Stimulated activated CD4-positive, alpha-beta T cell treated with anti-CD3 and anti-CD28 coated beads, TNF-alpha, amount 100 ng/mL, for 48 hours (primary cell): ENCODE measurements at places on chromosomes 5 and 9.

- DNase-seq, result no peak
These were observed 17.8 kb downstream of the BRD3 start for GRCh38 chr9:134049772-134050588.

GRCh38 chr9:70120834-70121510 lies 77.3 kb downstream of the MAMDC2 start:
- DNase-seq, result no peak

GRCh38 chr9:79637177-79637925 lies 65.6 kb downstream of the TLE4 start:
- no peak for DNase-seq

GRCh38 chr5:151896031-151896691 lies 28.5 kb downstream of the GLRA1 start:
- DNase-seq, result no peak

- no peak for DNase-seq
These were observed 3.8 kb downstream of the RGMB start for GRCh38 chr5:98777295-98777694.

GRCh38 chr5:122400938-122401337 lies 88.9 kb downstream of the SNCAIP start:
- no peak for DNase-seq

GRCh38 chr5:167866797-167867196 lies 424.6 kb upstream of the WWC1 start:
- DNase-seq, result no peak

DNA sequence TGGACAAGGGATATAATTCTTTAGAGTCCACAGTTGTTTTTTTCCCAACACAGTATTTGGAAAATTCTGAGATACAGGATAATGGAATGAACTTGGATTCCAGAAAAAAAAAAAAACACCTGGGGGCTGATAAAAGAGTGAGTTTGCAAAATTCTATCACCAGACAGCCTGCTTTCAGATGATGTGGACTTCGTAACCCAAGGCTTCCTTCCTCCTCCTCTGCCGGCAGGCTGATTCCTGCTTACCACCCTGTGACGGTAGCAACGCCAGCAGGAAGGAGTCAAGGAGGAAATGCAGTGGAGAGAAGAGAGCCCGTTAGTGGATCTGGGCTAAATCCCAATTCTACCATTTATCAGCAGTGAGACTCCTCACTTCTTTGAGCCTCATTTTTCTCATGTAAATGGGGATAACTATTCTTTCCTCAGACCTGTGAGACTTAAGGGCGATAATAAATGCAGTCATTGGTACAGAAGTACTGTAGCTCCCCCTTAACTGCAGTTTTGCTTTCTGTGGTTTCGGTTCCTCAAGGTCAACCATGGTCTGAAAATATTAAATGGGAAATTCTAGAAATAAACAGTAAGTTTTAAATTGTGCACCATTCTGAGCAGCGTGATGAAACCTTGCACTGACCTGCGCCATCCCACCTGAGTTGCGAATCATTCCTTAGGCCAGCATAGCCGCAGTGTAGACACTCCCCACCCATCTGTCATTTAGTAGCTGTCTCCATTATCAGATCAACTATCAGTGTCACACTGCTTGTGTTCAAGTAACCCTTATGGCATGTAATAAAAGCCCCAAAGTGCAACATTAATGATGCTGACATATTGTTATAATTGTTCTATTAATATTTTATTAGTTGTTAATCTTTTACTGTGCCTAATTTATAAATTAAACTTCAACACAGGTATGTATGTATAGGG lies 71.4 kb downstream of the DCP2 start:
- DNase-seq, result no peak

GRCh38 chr9:4700091-4700490 lies 20.7 kb downstream of the CDC37L1 start:
- DNase-seq, result no peak

GRCh38 chr9:108300306-108301287 lies 555.2 kb downstream of the ACTL7B start:
- no peak for DNase-seq

GRCh38 chr5:172692451-172692850 lies 51.4 kb downstream of the NEURL1B start:
- no peak for DNase-seq

GRCh38 chr9:129464972-129465833 lies 155.7 kb downstream of the C9orf50 start:
- no peak for DNase-seq

GRCh38 chr5:93062548-93062947 lies 518.5 kb downstream of the NR2F1-AS1 start:
- DNase-seq, result no peak

DNA sequence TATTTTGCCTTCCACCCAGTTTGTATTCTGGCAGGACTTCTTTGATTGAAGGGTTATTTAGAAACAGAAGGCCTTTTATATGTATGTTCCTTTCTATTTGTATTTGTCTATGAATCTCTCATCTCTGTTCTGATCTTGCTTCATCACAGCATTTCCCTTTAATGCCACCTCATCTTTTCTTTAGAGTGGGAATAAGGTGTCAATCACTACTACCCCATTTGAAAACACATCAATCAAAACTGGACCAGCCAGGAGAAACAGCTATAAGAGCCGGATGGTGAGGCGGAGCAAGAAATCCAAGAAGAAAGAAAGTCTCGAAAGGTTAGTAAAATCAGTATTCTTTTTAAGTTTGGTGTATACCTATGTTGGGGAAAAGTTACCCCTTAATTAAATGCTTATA lies 36.3 kb downstream of the CD180 start:
- DNase-seq, result no peak

GRCh38 chr9:7368410-7369292 lies 430.9 kb downstream of the DMAC1 start:
- DNase-seq, result no peak

DNA sequence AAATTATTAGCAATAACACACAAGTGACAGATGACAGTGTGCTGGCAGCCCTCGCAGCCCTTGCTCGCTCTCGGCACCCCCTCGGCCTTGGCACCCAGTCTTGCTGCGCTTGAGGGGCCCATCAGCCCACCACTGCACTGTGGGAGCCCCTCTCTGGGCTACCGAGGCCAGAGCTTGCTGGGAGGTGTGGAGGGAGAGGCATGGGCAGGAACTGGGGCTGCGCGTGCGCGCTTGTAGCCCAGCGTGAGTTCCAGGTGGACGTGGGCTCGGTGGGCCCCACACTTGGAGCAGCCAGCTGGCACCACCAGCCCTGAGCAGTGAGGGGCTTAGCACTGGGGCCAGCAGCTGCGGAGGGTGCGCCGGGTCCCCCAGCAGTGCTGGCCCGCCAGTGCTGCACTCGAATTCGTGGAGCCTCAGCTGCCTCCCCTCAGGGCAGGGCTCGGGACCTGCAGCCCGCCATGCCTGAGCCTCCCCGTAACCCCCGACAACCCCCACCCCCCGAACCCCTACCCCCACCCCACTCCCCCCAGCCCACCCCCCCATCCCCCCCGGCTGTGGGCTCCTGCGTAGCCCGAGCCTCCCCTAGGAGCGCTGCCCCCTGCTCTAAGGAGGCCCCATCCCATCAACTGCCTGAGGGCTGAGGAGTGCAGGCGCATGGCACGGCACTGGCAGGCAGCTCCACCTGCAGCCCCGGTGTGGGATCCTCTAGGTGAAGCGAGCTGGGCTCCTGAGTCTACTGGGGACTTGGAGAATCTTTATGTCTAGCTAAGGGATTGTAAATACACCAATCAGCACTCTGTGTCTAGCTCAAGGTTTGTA lies 240.9 kb downstream of the TRIM36 start:
- no peak for DNase-seq

DNA sequence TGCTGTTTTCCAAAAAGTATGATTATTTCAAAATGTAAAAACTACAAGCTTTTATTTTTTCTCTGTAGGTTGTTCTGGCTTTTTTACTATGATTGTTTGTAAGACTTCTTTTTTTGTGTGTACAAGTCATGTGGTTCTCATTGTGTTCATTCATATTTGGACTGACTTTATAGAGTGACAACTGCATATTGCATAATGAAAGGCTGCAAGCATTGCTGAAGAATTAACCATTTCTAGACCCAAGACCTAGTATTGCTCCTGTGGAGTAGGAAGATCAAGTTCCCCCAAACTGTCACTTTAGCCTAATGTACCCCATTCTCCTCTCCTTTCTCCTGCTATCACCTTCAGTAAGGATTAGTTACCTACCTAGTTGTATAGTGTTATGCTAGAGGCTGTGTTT lies 10.0 kb downstream of the MAP1B start:
- DNase-seq, result no peak

- no peak for DNase-seq
These were observed 33.5 kb downstream of the NAIF1 start for GRCh38 chr9:128033609-128034008.

DNA sequence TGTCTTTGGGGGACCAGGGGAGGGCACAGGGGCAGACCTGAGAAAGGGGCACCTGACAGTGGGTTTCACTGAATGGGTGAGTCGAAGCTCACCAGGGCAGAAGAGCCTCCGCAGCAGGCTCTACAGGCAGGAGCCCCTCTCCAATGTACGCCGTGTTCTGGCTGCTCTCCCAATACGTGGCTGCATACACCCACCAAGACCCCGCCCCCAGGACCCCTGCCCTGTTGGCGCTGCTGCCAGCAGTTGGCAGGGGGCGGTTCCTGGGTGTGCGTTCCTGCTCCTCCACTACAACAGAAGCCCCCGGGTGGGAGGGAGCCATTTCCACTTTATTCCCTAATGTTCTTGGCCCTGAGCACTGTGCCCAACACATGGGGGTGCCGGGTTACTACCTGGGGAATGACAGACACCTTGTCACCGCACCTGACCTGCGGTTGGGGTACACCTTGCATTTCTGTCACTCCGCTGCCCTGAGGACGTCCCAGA lies 30.3 kb downstream of the SARDH start:
- no peak for DNase-seq

DNA sequence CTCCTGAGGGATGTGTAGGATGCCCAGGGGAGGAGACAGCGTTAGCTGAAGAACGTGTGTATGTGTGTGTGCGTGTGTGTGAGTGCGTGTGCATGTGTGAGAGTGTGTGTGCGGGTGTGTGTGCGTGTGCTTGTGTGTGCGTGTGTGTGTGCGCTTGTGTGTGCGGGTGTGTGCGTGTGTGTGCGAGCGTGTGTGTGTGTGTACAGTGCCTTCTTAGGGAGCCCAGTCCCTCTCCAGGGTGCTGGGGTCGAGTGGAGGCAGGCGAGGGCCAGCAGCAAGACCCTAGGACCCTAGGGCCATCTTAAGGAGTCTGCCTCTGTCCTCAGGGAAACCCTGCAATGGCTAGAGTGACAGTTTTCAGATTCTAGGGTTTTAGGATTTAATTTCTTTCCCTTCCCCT lies 26.0 kb upstream of the STXBP1 start:
- DNase-seq, result no peak

DNA sequence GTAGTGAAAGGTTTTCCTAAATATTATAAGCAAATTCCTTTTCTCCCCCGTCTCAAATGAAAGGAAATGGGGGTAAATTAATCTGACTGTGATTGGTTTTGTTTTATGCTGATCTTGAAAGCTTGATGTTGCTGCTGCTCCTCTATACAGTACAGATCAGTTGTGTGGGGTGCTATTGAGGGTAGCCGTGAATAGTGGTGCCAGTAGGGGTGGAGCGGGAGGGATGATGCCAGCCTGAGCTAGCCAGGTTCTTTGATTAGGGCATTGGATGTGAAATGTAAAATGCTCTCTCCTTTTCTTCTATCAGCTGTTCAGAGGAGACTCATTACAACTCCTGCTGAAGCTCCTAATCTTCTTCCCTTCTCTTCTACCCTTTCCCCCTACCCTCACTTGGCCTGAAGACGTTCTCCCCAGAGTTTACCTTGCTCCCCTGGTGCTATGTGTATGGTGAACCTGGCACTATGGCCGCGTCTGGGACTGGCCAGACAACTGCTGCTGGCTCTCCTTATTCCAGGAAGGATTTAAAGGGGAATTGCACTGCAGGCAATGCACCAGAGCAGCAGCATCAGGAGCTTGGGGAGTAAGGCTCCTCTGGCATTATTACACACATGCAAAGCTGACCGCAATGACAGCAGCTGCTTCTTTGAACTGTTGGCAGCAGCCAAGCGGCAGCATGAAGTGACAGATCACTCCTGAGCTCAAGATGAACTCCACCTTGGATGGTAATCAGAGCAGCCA lies 566 bp downstream of the GPR21 start:
- DNase-seq, result no peak

- DNase-seq, result no peak
These were observed 378 bp downstream of the DROSHA start for GRCh38 chr5:31531543-31531887.

DNA sequence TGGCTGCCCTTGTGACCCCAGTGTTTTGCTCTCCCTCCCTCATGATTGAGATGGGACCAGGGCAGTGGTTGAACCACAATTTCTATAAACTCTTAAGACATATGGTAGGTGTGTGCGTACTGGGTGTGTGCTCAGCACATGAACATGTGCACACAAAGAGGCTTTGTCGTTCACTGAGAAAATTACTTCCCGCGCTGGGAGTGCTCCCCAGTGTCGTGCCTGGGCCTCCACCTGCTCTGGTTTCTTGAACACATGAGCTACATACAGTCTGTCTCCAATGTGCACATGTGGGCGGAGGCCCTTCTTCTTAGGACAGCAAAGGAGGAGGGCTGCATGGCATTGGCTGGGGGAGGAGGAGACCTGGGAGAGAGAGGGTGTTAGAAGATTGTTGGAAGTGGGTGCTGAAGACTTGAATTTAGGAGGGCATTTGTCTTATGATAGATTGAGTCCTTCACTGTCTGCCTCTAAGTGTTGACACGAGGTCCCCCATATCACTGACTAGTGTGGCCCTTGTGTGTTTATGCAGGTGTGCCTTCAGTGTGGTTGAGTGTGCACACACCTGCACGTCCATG lies 170.0 kb downstream of the CACNA1B start:
- DNase-seq, result no peak
